ENCODE measurements at places on chromosomes 2 and 18. TPM values are rescaled to one million over a fixed set of nuclear protein-coding genes. Genes with fewer than 3 reads are reported as not detected.

- no peak for DNase-seq
These were observed 24.2 kb upstream of the C2orf42 start for GRCh38 chr2:70214953-70215549.

- no peak for DNase-seq
These were observed 4.8 kb upstream of the DSG2 start for GRCh38 chr18:31493171-31493570.

DNA sequence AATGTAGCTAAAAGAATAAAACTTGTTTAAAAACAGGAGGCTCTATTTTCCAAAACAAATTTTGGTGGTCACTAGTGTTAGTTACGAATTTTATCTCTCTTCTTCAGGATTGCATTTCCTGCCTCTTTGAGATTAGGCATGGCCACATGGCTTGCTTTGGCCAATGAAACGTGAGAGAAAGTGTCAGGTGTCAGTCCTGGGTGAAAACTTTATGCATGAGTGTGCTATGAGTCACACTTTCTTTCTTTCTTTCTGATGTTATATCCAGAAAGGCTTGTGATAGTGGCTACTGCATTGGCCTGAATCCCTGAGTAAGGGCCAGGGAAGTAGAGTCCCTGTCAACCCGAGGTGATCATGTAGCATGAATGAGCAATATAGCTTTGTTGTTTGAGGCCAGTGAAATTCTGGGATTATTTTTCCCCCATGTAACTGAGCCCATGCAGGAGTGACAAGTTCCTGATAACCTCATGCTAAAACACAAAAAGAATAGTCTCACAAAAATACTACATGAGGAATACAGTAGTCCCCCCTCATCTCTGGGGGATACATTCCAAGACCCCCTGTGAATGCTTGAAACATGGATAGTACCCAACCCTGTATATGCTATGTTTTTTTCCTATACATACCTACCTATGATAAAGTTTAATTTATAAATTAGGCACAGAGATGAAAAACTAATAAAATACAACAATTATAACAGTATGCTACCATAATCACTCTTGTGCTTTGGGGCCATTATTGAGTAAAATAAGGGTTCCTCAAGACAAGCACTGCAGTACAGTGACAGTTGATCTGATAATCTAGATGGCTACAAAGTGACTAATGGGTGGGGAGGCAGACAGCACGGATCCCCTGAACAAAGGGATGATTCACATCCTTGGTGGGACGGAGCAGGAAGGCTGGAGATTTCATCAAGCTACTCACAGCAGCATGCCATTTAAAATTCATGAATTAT lies 109.5 kb downstream of the CDC42EP3 start:
- no peak for DNase-seq

DNA sequence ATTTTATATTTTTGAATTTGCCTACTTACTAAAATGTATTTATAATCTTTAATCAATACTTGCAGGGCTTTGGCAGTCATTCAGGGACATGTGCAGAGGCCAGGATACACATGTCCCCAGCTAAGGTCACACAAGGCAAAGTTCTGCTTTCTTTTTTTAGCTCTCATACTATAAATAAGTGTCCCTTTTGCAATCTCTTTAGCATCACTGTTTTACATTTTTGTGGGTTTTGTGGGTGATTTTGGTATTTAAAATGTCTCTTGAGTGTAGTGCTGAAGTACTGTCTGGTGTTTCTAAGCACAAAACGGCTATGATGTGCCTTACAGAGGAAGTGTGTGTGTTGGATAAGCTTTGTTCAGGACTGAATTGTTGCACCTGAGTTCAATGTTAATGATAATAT lies 309.0 kb upstream of the GULP1 start:
- no peak for DNase-seq

DNA sequence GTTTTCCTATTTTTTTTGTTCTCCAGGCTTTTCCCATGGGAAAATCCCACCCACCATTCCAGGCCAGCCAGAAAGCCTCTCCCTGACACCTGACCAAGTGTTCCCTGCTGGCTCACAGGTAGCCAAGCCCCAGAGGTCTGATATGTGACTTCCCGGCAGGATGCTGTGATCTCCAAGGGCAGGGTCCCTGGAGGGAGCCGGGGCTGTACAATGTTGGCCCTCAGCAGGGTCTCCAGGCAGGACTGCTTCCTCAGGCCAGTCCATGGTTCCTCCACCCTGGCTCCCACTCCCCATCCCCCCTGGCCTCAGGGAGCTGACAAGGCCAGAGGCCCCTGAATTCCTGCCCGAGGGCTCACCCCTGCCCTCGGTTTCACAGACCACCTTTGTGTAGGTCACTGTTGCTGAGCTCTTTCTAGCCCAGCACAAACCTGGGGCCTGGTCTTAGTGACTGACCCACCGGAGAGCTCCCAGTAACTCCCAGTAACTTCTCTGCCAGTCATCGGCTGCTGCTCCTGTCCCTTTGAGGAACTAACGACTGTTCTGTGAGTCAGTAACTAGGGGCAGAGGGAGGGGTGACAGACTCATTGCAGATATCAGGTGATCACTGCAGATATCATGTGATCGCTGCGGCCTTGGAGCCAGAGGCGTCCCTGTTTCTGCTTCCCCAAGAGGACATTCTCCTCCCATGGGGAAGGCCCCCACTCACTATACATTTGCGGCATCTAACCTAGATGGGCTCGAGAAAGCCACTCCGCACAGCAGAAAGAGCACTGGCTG lies 38.7 kb downstream of the SDC1 start:
- DNase-seq, result no peak

DNA sequence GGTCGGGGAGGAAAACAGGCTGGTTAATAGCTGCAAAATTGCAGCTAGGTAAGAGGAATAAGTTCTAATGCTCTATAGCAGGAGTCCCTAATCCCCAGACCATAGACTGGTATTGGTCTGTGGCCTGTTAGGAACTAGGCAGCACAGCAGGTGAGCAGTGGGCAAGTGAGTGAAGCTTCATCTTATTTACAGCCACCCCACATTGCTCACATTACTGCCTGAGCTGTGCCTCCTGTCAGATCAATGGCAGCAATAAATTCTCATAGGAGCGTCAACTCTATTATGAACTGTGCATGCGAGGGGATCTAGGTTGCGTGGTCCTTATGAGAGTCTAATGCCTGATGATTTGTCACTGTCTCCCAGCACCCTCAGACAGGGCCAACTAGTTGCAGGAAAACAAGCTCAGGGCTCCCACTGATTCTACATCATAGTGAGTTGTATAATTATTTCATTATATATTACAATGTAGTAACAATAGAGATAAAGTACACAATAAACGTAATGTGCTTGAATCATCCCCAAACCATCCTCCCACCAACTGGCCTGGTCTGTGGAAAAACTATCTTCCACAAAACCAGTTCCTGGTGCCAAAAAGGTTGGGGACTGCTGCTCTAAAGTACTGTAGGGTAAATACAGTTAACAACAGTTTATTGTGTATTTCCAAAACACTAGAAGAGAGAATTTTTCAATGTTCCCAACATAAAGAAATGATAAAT lies 91.7 kb upstream of the TFCP2L1 start:
- no peak for DNase-seq

DNA sequence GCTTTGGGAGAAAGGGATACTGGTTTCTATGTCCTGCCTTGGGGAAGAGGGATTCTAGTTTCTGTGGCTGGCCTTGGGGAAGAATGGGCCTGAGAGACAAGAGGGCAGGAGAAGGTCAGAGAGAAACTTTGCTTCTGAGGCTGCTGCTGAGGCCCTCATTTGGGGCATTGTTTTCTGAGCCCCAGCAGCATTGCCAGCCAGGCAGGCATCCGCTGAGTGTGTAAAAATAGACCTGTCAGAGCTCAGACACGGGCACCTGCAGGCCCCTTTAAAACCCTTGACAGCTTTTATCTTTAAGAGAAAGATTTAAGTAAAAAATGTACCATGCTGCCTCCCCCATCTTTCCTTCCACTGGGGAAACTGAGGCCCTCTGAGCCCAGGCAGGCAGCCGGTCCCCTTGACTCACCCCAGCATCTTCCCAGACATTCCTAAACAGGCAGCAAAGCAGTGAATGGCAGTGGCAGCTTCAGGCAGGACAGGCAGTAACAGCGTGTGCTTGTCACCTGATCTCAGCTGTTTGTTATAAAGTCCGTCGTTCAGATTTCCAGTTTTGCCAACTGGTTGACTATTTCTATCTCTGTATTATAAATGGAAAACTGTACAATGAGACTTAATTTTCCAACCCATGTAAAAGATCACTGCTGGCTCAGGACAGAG lies 27.6 kb downstream of the MLPH start:
- DNase-seq, result no peak

DNA sequence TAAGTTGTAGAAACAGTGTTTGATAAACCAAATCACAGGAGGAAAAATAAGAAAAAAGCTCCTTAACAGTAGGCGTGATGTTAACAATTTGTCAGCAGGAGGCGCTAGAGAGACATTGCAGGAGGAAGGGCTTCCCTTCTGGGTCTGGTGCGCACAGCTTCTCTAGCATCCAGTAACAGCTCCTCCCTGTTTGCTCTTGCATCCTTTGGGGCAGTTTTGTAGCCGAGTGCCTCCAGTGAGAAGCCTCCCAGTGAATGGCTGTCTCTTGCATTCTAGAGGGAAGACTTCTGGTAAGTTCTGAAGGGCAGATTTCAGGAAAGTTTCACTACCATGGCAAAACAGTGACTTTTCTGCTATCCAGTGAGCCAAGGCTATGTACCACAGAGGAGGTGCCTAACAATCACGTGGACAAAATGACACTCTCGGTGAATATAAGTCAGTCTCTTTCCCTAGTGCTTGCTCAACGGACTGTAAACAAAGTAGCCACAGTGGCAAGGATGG lies 9.5 kb upstream of the ZNF396 start:
- DNase-seq, result peak; percentile 63

LCT gene
- polyA plus RNA-seq, result 0.03 TPM

PSMG2 gene
- 79.7 TPM for polyA plus RNA-seq

SETBP1 gene
- polyA plus RNA-seq, result 33.6 TPM

ARHGAP15 gene
- polyA plus RNA-seq, result 7.5 TPM

SOWAHC gene
- polyA plus RNA-seq, result 19.7 TPM
